ENCODE measurements at places on chromosomes 7 and 10.

GRCh38 chr10:28840971-28841370 lies 163.7 kb downstream of the BAMBI start:
- DNase-seq = no peak

DNA sequence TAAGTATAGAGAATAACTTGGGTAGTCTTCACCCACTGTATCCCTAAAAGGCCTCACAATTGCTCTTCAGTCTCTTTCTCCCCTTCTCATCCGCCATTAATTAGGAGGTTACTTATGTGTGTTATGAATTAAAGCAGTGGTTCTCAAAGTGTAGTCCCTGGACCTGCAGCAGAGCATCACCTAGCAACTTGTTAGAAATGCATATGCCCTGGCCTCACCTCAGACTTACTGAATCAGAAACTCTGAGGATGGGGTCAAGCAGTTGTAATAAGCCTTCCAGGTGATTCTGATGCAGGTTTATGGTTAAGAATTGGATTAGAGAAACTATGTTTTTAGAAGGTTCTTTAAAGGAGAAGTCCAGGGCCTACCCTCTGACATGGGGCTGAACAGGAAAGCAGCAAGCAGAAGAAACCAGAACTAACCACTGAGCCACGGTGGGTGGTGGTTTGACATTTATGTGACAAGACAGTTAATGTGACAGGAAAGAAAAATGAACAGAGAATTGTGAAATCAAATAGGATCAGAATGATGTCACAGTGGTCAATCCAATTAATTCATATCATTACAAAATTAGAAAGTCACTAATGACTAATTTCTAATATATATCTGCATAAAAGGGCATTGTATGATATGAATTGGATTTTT lies 37.6 kb downstream of the ENTPD1 start:
- no peak for DNase-seq

DNA sequence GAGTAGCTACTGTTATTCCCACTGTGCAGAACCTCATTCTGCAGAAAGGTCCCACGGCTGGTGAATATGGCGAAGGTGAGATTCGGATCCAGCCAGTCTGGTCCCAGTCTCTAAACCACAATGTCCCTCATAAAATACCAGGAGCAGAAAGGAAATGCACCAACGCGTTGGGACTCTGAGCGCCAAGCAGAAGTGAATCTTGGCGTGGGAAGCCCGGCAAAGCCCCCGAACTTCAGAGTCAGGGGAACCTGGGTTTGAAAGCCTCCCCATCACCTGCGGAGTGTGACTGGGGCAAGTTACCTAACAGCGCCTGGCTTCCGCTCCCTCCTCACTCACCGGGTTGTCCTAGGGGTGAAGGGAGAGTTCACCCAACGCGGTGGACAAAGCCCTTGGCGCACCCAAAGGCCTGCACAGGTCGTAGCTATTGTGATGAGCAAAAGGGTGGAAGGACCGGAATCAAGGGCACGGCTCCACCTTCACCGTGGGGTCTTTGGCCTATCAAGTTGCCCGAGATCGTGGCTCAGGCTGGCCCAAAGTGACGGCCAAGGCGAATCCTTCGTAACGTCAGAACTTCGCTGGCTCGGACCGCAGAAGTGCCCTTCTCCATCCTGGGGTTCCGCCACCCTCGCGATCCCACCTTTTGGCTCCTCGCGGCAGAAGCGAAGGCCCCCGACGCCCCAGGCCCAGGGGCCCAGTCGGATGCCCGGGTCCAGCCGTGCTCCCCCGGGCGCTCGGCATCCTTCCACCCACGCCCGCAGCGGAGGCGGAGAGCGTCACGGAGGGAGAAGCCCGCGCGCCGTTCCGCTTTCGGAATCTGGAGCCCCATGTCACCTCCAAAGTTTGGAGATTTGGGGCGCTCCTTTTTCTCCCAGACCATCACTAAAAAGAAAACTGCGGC lies 811 bp downstream of the RGS10 start:
- DNase-seq = no peak

DNA sequence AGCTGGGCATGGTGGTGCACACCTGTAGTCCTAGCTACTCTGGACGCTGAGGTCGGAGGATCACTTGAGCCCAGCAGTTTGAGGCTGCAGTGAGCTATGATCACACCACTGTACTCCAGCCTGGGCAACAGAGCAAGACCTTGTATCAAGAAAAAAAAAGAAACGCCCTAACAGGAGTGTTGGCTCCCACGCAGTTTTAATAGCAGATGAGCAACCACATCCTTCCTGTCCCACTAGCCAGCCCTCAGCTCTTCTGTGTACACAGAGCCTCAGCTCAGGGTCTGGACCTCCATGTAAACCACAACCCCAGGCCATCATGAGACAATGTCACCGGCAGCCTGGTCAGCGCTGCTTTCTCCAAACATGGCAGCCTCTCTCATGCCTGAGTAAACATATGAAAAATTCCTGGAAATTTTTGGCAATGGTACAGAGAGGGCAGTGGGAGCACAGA lies 108.2 kb downstream of the PIP4K2A start:
- no peak for DNase-seq

DNA sequence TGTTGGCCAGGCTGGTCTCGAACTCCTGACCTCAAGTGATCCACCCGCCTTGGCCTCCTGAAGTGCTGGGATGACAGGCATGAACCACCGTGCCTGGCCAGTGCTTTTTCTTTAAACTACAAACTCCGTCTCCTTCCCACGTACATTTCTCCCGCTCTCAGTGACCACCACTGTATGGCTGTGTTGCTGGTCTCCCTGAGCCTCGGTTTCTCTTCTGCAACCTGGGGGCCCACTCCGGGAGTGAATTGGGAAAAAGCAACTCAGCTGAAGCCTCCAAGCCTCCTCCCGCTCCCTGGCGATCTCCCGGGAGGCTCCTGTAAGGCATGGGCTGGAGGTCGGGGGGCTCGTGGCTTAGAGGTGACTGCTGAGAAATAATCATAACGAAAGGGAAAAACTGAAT lies 136.3 kb downstream of the ELFN1 start:
- DNase-seq = no peak

DNA sequence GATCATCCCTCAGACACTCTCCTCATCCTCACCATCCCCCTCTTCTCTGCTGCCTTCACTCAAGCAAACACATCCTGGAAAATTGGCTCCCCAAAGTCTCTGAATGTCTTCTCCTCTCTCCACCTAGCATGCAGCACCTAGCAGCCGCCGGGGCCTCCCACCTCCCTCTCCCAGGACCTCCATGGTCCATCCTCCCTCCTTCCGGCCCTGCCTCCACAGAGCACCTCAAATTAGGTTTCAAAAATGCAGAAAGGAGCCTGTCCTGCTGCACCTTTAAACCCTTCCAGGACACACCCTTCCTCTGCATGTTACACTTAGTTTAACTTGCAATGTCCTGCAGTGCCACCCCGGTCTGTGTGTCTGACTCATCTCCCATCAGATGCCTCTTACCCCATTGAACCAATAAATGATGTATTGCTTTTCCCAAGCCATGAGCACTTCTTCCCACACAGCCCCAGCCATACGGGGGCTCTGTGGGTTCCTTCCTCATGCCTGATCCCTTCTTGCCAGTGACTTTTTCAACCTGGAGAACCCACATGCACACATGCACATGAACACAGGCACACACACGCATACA lies 582.5 kb upstream of the MGMT start:
- no peak for DNase-seq

DNA sequence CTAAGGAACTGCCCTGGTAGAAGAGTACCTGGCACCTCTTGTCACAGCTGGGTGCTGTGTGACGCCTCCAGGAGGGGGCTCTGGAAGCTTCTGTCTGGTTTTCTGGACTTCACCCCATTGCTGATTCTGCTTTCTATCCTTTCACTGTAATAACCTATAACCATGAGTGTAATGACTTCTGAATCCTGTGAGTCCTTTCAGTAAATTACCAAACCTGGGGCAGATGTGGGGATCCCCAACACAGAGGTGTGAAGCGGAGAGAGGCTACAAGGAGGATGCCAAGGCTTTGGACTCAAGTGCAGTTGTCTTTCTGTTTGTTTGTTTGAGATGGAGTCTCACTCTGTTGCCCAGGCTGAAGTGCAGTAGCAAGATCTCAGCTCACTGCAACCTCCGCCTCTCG lies 143.7 kb downstream of the SFMBT2 start:
- no peak for DNase-seq

GRCh38 chr10:116892907-116893685 lies 43.8 kb downstream of the ENO4 start:
- no peak for DNase-seq
